ENCODE measurements at places on chromosomes 6 and 20. TPM values are rescaled to one million over a fixed set of nuclear protein-coding genes. Genes with fewer than 3 reads are reported as not detected.

DNA sequence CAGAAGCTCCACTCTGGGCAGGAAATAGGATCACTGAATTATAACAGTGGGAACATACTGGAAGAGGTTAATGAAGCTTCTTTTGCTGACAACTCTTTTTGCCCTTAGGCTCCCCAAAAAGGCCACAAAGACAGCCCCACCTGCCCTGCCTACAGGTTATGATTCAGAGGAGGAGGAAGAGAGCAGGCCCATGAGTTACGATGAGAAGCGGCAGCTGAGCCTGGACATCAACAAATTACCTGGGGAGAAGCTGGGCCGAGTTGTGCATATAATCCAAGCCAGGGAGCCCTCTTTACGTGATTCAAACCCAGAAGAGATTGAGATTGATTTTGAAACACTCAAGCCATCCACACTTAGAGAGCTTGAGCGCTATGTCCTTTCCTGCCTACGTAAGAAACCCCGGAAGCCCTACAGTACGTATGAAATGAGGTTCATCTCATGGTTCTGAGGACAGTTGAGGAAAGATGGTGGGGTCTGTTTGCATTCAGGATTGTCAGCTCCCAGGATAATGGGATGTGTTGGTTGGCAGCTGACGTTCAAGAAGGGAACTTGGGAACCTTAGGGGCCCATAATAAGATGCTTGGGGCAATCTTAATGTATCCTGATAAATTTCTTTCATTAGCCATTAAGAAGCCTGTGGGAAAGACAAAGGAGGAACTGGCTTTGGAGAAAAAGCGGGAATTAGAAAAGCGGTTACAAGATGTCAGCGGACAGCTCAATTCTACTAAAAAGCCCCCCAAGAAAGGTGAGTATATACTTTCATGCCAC lies 11.5 kb downstream of the BRD2 start:
- no peak for DNase-seq

DNA sequence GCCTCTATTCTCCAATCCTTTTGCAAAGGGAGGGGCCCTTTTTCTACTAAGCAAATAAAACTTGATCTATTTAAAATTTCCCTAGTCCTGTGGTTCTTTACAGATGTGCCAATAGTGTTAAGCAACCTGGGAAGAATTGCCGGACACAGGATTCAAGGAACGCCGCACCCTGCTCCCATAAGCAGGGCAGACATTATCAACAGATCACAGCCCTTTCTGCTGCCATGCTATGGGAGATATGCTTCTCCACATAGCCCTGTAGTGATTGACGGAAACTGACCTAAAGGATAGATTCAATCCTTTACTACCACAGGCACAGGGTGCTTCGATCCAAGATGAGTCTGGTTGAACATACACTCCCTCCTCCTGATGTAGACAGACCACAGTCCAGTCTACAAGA lies 118.4 kb upstream of the TRAF3IP2 start:
- no peak for DNase-seq

Gene PKIB
- total RNA-seq: 0.86 TPM

DNA sequence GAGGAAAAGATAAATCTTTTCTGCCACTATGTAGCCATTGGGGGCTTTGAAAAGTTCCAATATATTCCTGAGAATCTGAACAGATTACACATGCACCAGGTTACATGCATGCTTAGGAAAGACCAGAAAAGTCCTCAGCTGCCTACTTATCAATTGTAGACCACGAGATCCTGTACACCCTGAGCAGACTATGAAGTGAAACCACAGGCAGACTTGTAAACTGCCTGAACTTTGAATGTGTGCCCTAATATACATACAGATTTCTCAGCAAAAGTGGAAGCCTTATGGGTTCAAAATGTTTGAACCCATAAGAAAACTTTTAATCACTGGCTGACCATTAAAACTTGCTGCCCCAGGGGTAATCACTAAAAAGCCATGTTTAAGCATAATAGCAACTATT lies 273.5 kb upstream of the RUNX2 start:
- DNase-seq: no peak

DNA sequence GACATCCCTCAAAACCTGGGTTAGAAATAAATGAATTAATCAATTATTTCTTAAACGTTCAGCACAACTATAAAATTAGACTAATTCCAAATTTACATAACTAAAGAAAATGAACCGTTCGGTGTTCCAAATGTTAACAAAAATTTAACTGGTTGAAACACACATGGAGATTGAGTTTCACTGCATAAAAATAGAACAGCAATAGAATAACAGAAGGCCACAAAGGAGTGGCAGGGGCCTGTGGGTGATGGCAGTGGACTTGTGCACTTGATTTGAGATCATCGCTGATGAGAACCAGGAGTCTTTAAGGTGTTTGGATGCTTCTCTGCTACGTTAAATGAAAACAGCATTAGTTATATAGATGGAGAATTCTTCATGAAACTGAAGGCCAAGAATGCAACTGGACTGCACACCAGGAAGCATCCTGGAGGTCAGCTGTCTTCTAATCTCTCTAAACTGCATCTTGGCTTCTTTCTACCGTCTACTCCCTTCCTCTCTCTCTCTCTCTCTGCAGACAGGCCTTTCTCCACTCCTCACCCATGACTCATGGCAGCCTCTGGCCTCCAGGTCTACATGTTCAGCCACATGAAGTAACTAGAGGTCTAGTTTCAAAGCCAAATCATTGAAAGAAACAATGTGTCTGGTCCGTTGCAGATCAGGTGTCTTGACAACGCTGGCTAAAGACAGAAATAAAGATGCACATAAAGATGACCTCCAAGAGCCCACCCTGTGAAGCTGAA lies 111.3 kb downstream of the SIM1 start:
- DNase-seq: no peak

- DNase-seq: no peak
Measured at GRCh38 chr6:136795996-136796395, 3.7 kb upstream of the MAP3K5 start.

Data from activated CD4-positive, alpha-beta memory T cell treated with anti-CD3 and anti-CD28 coated beads, Interleukin-2, amount 10 ng/mL, durations not matched to agents 7 days and 5 days (primary cell).